ENCODE measurements at places on chromosomes 1 and 21.

GRCh38 chr1:225434046-225434445 is 6.2 kb upstream of the LBR start:
- DNase-seq, result no peak

DNA sequence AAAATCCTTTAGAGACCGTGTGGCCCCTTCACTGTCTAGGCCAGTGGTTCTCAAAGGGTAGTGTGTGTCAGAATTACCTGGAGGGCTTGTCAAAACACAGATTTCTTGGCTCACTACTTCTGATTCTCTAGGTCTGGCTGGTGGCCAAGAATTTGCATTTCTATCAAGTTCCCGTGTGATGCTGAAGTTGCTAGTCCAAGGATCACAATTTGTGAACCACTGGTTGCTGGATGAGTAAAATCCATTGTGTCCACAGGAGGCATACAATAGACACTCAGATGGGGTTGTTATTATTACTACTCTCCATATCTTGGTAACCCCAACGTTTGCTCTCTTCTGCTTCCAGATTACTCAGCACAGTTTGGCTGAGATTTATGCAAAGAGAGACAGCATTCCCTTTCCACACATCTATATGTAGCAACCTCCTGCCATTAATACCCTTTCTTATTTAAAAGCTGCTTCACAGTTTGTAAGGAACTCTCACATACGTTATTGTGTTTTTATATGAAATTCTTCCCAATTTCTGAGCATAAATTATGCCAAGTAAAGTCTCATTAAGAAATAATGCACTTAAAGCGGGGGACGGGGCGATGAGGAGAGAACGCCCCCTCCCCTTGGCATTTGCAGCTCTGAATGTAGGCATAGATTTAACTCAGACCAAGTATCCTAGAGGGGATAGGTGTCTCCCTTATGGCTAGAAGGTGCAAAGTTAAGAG is 720 bp upstream of the TMCC2 start:
- peak; percentile 30 for DNase-seq

DNA sequence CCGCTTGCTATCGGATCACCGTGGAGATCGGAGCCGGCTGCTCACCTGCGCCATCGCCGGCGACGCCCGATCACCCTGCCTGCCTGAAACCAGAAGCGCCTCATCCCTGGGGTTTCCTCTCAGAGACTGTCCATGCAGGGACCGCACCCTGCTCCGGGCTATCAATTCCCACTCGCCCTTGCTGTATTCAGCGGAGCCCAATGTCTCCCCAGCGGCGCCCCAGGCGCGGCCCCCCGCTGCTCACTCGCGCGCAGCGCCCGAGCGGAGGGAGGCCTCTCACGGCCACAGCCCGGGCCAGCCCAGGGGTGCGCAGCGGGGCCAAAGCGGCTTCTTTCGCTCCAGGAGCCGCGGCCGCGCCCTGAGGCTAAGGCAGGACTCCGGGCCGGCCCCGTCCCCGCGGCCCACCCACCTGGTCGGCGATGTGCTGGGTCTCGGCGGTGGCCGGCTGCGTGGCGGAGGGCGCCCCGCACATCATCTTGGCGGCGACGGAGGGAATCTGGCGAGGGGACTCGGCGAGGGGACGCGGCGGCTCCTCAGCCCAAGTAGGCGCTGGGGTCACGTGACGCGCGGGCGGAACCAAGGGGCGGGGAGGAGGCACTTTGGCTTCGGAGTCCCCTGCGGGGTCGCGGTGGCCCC is at the start of gene CSTB:
Gene CSTB, minus strand, starts transcription at position 514 of the 636 bp plus-strand sequence. Its CDS starts 39 bp downstream, at position 475.
- DNase-seq, result peak; percentile 76

DNA sequence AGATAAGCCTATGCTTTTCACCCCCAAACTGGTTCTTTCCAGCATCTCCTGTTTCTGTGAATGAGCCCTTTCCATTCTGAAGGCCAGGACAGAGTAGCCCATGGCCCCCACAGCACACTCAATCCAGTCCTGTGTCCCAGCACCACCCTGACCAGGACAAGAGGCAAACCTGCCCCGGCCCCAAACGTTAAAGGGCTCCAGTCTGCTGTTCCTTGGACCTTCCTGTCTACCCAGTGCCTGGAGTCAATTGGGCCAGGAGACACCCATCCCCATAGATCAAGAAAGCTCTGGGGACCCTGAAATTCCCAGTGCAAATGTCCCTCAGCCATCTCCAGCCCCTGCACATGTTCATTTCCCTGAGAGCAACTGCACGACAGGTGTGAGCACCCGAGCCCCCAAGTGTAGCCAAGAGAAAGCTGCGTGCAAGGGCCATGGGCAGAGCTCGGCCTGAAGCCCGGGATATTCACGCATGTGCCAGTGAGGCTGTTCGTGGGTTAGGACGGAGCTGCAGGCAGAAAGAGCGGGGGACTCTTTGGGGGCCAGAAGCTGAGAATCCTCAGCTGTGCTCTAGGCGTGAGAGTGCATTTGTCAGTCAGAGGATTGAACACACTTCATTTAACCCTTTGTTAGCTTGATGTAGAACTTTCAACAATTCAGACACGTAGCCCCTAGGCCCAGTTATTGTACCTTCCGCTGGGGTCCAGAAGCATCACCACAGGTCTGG is 4.2 kb upstream of the RIPK4 start:
- no peak for DNase-seq

DNA sequence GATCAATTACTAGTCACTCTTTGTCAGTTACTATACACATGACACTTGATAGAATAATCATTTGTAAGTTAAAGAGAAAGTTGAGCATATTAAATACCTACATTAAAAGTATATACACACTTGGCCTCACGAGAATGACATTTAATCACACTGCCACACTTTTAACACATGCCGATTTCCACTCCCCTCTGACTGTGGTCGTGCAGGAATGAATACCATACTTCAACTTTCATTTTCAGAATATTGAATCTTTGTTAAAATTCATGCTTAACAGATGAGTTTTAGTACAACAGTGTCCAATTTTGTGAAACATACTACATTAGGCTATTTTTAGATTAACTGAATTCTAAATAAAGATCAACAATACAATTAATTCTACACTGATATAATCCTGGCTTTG is 78.2 kb upstream of the SDC3 start:
- no peak for DNase-seq

GRCh38 chr1:117783606-117784396 is 145.6 kb downstream of the GDAP2 start:
- DNase-seq, result no peak

Data from NCI-H2171 (cell line).